ENCODE measurements at places on chromosomes 1 and 21. TPM values are rescaled to one million over a fixed set of nuclear protein-coding genes. Genes with fewer than 3 reads are reported as not detected.

- no peak for DNase-seq
Measured at GRCh38 chr1:10604966-10605365, 130.2 kb downstream of the PEX14 start.

- DNase-seq, result no peak
Measured at GRCh38 chr1:212496682-212497081, 64.0 kb downstream of the NENF start.

DNA sequence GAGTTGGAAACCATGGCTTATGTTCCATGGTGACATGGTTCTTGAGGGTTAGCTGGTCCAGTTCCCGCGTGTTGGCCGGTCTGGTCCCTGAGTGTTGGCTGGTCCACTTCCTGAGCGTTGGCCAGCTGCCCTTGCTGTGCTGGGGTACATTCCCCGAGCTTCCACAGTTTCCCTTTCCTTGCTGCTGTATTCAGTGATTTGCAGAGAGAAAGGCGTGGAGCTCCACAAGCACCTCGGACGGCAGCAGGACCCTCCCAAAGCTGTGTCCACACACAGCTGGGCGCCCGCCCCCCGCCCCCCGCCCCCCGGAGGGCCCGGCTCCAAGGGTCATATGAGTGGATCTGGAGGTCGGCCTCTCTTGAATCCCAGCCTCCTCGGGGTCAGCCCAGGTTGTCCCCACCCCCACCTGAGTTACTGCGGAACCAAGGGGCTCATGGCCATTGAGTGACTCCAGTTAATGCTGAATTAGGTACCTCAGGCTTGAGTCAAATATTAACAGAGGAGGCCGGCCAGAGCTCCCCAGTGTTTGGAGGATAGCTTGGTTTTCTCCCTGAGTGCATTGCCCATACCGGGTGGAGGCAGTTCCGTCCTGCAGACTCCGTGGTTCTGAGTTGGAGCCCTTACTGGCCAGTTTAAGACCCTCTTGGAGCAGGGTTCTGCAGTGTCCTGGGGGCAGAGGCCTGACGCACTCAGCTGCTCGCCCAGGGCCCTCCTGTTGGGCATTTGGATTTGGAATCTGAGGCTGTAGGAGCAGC lies 18.4 kb downstream of the COL18A1 start:
- no peak for DNase-seq

SPRR2E gene
- not detected for total RNA-seq

TEKT2 gene
- not detected for total RNA-seq

Measured in OCI-LY7 (cell line).